ENCODE measurements at places on chromosomes 13 and 19.

DNA sequence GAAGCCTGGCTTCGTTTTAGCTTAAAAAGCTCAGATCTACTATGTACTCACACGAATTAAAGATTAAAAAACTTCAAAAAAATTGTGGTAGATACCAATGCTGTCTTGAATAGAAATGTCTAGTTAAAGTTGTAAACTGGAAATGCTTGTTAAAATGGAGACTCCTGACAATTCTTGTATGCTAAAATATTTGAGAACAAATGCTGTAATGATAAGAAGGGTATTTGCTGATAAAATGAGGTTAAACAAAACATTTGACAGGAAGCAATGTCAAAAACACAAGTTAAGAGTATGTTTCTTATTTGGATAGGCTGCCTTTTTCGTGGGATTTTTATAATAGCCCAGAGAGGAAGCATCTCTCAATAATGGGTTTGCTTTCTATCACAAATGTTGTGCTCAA, 48.0 kb upstream of the POSTN start:
- DNase-seq = no peak

GRCh38 chr13:46359714-46360113, 27.3 kb downstream of the RUBCNL start:
- DNase-seq = no peak

- DNase-seq = no peak
Observed at GRCh38 chr13:101695870-101696516, 243.5 kb downstream of the ITGBL1 start.

GRCh38 chr13:80438521-80438920, 97.6 kb upstream of the SPRY2 start:
- no peak for DNase-seq

DNA sequence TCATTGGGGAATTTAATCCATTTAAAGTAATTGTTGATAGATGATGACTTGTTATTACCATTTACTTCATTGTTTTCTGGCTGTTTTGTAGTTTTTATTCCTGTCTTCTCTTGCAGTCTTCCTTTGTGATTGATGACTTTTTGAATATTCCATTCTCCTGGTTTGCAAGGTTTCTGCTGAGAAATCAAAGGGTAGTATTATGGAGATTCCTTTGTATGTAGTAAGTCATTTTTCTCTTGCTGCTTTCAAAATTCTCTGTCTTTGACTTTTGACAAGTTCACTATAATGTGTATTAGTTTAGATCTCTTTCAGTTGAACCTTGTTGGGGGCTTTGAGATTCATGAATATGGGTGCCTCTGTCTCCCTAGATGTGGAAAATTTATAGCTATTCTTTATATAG, 6.0 kb downstream of the ZNF559 start:
- DNase-seq = no peak

All from esophagus squamous epithelium (tissue), 5 donors.